ENCODE measurements at places on chromosomes 3 and 15.

DNA sequence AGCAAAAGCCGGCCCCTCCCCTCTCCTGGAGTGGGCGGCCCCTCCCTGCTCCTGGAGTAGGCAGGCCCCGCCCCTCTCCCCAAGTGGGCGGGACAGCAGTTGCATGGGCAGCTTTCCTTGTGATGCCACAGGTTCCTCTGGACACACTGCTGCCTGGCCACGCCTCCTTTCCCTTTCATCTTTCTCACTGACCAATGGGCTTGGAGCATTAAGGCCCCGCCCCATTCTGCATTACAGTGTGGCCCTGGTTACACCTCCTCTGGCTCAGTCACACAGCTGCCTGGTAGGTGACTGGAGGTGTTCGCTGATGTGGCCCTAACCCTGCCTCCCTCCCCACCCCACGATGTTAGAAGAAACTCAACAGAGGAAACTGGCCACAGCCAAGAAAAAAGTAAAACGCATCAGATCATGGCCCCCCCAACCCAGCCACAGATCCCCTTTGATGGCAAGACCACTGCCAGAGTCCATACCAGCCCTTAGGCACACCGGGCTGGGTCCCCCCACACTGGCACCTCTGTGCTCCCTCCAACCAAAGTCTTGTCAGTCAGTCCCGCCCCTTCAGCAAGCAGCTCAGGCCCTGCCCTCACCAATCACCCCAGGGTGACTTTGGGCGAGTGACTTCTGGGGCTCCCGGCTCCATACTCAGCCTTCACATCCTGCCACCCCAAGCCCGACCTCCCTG lies 84.3 kb downstream of the ADAMTS7 start:
- DNase-seq, result peak; percentile 45

DNA sequence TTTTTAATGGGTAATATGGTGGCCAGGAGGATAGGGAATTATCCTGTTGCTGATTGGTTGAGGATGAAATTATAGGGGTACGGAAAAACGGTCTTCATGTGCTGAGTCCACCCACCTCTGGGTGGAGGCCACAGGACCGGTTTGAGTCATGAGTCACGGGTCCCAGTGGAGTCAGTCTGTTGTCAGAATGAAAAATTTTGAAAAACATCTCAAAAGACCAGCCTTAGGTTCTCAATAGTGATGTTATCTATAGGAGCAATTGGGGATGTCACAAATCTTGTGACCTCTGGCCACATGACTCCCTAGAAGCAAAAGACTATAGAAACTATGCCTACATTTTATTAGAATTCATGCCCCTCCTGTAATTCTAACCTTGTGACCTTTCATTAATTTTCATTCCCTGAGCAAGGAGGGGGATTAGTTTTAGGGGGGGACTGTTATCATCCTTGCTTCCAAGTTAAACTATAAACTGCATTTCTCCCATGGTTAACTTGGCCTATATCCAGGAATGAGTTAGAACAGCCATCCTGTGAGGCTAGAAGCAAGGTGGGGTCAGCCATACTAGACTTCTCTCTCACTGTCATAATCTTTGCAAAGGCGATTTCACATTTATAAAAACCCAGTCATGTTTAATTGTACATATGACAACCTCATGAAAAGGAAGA lies 101.2 kb downstream of the TCF12 start:
- no peak for DNase-seq

GRCh38 chr3:56825567-56826438 lies 24.1 kb upstream of the ARHGEF3 start:
- DNase-seq, result no peak

DNA sequence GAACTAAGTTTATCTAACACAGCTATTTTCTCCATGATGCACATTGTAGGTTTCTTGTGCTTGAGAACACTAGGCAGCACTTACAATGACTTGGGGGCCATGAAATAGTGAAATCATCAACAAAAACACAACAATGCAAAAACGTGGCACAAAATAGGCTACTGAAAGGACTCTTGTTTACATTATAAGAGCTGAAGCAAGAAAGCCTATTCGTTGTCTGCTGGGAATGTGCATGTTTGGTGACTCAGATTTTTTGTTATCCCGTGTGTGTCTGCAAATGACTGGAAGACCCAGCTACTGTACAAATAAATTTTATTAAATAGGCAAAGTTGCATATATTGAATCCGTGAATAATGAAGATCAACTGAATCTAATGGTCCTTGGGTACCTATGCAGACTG lies 85.0 kb downstream of the TCF12 start:
- no peak for DNase-seq

DNA sequence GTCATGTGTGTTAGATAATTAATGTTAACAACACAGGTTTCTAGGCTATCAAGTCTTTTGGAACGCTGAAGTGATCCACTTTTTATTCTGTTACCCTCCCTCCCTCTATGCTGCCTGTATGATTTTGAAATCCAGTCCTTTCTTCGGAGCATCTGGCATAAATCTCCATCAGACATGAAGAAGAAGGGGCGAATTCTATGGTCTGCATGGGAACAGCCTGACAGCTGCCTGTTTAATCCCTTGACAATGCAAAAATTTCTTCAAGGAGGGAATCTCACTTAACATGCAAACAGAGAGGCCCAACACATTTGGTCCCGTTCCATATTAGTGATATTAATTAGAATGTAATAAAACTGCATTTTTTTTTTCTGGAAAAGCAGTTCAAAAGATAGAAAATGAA lies 145.2 kb downstream of the VGLL3 start:
- no peak for DNase-seq
